Activated CD8-positive, alpha-beta memory T cell treated with anti-CD3 and anti-CD28 coated beads, Interleukin-2, amount 10 ng/mL, durations not matched to agents 7 days and 5 days (primary cell): ENCODE measurements at places on chromosomes 6 and 20.
A peak's percentile ranks its signal among the peaks of the same experiment; 100 is the strongest.

DNA sequence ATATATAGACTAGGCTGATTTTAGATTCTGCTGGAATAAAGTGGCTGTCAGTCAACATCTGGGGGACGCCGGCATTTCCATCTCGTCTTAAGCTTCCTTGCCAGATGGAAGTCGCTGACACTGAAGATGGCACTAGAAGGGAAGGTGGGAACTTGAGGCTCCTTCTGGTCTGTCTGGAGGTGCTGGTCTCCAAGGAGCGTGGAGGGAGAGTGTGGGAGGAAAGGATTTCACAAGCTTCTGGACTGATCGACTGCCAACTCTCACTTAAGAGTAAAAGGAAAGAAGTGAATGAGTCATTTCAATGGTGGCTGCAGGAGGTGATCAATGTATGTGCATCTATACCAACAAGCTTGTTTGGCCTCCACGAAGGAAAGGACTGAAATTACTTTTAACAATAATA is 40.4 kb downstream of the DUSP22 start:
- H3K36me3 ChIP-seq = peaks cover 3% of the 10 kb centered on the region
- no peak overlapping the region for H3K27ac ChIP-seq
- no peak overlapping the region for H3K4me3 ChIP-seq
- H3K27me3 ChIP-seq = no peaks in the 10 kb centered on the region

DNA sequence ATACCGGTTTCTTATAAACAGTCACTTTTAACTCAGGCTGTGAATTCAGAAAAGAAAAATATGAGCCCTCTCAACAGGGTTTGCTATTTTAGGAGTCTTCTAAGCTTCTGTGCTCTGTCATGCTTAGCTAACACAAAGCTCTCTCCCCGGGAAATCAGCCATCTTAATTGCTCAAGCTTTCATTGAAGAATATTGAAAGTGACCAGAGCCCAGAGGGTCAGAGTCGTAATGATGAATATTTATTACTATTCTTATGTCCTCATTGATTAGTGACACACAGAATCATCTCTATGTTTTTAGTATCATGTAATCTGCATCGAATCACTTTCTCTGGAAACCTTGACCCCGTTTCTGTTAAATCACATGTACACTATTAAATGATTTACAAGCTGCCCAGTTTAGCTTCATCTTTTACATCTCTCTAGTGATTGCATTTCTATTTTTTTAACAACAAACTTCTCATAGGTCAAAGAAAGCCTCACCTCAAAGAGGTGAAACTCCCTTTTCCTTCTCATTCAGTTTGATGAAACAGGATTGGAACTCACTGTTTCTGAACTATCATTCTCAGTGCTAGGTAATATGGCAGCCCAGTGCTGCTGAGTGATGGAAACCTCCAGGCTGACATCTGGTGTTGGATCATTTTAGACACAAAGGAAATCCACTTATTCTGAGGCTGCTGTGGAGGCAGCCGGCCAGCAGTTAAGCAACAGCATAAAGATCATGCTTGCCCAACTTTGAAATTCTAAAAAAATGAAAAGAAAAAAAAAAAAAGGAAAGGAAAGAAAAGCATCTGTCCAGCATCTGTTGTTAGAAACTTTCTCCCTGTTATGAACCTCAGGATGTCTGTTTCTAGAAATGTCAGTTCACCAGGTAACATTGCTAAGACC is 96.3 kb downstream of the RFPL4B start:
- no peaks in the 10 kb centered on the region for H3K36me3 ChIP-seq
- H3K27ac ChIP-seq = no peak overlapping the region
- DNase-seq = no peak
- no peaks in the 10 kb centered on the region for H3K4me1 ChIP-seq
- no peak overlapping the region for H3K4me3 ChIP-seq
- no peaks in the 10 kb centered on the region for H3K27me3 ChIP-seq

GRCh38 chr6:29924731-29925130 is 17.6 kb upstream of the HLA-A start:
- H3K4me1 ChIP-seq = peaks cover 12% of the 10 kb centered on the region
- DNase-seq = no peak
- H3K27me3 ChIP-seq = peaks cover 9% of the 10 kb centered on the region

DNA sequence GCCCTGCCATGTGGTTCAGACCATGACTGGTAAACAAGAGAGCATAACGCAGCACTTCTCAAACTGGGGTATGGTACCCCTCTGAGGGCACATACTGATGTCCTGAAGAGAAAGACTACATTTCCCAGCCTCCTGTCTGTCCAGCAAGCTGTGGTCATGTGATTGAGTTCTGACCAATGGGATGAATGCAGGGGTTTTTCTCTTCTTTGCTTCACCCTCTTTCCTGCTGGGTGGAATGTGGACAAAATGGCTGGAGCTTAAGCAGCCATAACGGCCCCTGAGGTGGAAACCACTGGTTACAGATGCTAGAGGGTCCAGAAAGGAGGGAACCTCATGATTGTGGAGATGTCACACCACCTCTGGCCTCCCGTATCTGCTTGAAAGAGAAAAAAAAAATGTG is 19.4 kb upstream of the KCNB1 start:
- no peaks in the 10 kb centered on the region for H3K36me3 ChIP-seq
- H3K27me3 ChIP-seq = peaks cover 31% of the 10 kb centered on the region
- no peaks in the 10 kb centered on the region for H3K4me1 ChIP-seq
- no peak for DNase-seq

DNA sequence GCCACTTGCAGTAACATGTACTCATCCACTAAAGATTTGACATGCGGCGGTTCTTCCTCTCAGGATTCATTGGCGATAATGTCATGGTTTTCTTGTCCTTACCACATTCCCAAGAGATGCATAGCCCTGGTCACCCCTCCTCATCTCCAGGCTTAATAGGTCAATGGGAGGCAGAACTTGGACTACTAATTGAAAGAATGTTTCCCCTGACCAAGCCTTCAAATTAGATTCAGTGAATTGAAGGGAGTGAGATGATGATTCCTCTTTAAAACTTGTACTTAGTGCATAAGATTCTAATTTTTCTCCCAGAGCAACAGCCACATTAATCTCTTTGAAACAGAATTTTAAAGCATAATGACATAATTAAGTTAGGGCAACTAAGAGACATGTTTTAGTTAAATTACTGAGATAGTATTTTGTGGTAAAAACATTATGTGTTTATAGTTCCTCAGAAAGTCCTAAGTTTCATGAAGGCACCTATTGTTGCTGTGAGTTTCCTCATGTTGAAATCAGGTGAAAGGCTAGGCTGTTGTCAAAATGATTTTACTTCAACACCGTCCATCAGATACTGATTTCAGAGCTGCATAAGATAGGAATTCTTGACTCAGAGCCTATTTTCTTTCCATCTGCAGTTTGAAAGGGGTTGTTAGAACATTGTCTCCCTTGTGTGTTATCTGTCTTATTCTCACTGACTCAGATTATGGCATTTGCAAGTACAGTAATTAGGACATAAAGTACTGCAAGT is 48.5 kb downstream of the STK4 start:
- H3K27ac ChIP-seq = no peak overlapping the region
- peaks cover 42% of the 10 kb centered on the region for H3K4me1 ChIP-seq
- H3K36me3 ChIP-seq = peaks cover 53% of the 10 kb centered on the region
- no peaks in the 10 kb centered on the region for H3K27me3 ChIP-seq

- H3K4me3 ChIP-seq = no peak overlapping the region
- peaks cover 12% of the 10 kb centered on the region for H3K4me1 ChIP-seq
- H3K36me3 ChIP-seq = no peaks in the 10 kb centered on the region
- no peak overlapping the region for H3K27ac ChIP-seq
- no peak for DNase-seq
Observed at GRCh38 chr20:56362833-56363413, 4.1 kb downstream of the FAM210B start.

DNA sequence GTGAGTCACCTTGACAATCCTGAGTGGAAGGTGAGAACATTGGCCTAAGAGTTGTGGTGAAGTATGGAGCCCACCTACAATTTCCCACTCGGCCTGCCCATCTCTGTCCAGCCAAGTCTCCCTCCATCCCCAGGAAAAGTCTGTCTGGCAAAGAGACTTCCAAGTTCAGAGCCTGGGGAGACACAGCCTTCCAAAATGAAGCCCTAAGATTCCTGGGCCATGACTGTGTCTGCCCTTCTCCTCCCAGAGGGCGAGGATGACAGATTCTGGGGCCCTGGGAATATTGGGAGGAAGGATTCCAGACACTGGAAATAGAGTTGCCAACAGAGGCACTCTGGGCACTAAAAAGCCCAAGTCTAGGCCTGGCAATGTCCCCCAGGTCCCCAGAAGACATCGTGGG is 176.8 kb downstream of the NFATC2 start:
- peaks cover 9% of the 10 kb centered on the region for H3K36me3 ChIP-seq
- H3K27me3 ChIP-seq = peaks cover 6% of the 10 kb centered on the region
- H3K4me3 ChIP-seq = no peak overlapping the region

GRCh38 chr6:117506180-117506835 is 23.8 kb downstream of the DCBLD1 start:
- H3K27ac ChIP-seq = no peak overlapping the region
- no peaks in the 10 kb centered on the region for H3K4me1 ChIP-seq
- H3K4me3 ChIP-seq = no peak overlapping the region
- peaks cover 3% of the 10 kb centered on the region for H3K36me3 ChIP-seq
- DNase-seq = no peak

GRCh38 chr20:17155401-17155800 is 71.4 kb upstream of the PCSK2 start:
- no peak overlapping the region for H3K27ac ChIP-seq
- H3K36me3 ChIP-seq = no peaks in the 10 kb centered on the region
- no peaks in the 10 kb centered on the region for H3K27me3 ChIP-seq

DNA sequence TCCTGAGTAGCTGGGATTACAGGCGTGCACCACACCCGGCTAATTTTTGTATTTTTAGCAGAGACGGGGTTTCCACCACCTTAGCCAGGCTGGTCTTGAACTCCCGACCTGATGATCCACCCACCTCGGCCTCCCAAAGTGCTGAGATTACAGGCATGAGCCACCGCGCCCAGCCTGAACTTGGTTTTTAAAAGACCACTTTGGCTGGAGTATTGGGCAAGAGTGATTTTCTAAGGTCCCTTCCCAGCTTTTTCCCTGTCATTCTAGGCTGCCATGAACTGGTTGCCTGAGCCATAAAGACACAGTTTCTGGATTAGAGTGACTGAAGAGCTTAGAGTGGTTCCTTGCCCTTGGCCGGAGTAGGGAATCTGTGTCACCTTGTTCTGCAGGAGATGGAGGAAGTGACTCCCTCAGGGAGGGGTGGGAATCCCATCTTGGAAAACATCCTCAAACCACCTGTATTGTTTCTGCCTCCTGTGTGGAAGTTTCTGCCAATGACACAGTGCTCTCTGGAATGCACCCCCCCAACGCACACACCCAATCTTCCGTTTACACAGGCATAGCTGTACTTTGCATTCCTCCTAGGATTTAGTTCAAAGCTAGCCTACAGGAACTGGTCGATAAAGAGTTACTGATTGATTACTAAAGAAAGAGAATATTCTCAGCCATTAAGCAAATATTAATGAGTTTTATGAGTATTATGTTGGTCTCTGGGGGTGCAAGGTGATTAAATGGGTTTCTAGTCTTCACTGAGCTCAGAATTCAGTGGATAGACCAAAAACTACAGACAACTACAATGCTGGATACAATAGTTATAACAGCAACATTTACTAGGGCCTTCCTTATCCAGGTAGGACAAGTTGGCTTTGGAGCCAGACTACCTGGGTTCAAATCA is 18.2 kb downstream of the BCL2L1 start:
- no peaks in the 10 kb centered on the region for H3K27me3 ChIP-seq
- peaks cover 67% of the 10 kb centered on the region for H3K4me1 ChIP-seq
- H3K27ac ChIP-seq = peak overlapping the region; percentile 25

DNA sequence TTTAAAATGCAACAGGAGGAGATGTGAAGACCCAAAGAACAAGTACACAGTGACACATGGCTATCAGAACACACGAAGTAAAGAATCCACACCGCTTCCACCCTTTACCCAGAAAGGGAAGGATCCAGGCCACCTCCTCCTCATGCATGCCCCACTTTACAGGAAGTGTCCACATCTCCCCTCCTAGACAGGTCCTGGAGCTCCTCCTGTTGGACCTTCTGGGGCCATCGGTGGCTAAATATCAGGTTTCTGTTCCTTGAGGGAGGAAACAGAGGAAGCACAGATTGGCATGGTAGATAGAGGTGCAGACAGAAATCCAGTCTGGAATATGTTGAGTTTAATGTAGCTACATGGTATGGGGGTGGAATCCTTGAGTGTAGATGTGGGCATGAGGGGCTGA is 10.9 kb downstream of the NINL start:
- H3K36me3 ChIP-seq = no peaks in the 10 kb centered on the region
- H3K27me3 ChIP-seq = peaks cover 2% of the 10 kb centered on the region
- DNase-seq = no peak

GRCh38 chr6:99195986-99196655 is 153.4 kb downstream of the FAXC start:
- peaks cover 22% of the 10 kb centered on the region for H3K27me3 ChIP-seq
- H3K4me3 ChIP-seq = no peak overlapping the region
- H3K27ac ChIP-seq = no peak overlapping the region
- peaks cover under 1% of the 10 kb centered on the region for H3K4me1 ChIP-seq

DNA sequence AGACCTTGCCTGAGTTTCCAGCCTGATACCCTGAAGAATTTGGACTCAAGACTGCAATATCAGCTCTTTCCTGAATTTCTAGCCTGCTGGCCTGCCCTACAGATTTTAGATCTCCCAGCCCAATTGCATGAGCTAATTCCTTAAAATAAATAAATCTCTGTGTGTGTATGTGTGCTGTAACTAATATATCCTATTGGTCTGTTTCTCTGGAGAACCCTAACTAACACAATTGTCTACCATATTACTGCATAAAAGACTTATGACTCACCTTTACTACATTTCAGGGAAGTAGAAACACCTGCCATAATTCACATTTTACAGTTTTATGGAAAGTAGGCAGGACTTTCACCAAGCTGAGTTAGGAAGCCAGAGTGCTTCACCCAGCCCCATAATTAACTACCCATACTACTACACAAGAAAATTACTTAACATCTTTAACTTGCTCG is 90.7 kb upstream of the BEND6 start:
- H3K4me3 ChIP-seq = no peak overlapping the region
- H3K4me1 ChIP-seq = peaks cover 2% of the 10 kb centered on the region
- H3K36me3 ChIP-seq = no peaks in the 10 kb centered on the region
- no peak overlapping the region for H3K27ac ChIP-seq

DNA sequence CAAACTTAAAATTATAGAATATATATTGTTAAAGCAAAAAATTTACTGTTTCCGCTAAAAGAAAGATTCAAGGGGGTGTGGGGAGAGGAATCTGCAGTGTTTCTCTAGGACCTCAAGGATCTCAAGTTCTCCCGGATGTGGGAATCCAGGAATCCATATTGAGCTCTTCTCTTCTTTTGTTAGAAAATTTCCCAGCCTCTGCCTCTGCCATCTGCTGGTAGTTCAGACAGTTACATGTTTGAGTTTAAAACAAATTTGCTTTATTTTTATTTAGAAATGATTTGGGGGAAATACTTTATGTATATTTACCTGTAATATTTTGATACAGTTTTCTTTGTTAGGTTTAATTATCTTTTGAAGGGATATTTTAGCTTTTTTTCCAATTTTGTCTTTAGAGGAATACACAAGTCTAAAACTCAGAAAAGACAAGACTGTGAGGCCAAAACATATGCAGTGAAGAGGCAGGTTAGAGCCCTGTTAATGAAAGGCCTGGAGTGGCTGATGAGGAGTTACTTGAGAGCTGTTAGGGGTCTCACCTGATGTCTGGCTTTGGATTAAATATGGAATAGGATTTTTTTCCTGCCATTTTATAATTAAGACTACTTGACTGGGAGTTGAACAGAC is 268.8 kb downstream of the ARID1B start:
- no peak for DNase-seq
- peaks cover 3% of the 10 kb centered on the region for H3K36me3 ChIP-seq
- no peaks in the 10 kb centered on the region for H3K27me3 ChIP-seq
- no peak overlapping the region for H3K27ac ChIP-seq
